KG1 (cell line): ENCODE measurements at places on chromosomes 1 and 21.

GRCh38 chr1:32742956-32743355 is 40.4 kb upstream of the SYNC start:
- DNase-seq: no peak

GRCh38 chr1:193019442-193020026 is 39.6 kb downstream of the UCHL5 start:
- DNase-seq: peak; percentile 12

- no peak for DNase-seq
These were observed 4.2 kb downstream of the PROK1 start for GRCh38 chr1:110455151-110455550.

GRCh38 chr1:6152181-6152580 is 27.9 kb downstream of the CHD5 start:
- no peak for DNase-seq

DNA sequence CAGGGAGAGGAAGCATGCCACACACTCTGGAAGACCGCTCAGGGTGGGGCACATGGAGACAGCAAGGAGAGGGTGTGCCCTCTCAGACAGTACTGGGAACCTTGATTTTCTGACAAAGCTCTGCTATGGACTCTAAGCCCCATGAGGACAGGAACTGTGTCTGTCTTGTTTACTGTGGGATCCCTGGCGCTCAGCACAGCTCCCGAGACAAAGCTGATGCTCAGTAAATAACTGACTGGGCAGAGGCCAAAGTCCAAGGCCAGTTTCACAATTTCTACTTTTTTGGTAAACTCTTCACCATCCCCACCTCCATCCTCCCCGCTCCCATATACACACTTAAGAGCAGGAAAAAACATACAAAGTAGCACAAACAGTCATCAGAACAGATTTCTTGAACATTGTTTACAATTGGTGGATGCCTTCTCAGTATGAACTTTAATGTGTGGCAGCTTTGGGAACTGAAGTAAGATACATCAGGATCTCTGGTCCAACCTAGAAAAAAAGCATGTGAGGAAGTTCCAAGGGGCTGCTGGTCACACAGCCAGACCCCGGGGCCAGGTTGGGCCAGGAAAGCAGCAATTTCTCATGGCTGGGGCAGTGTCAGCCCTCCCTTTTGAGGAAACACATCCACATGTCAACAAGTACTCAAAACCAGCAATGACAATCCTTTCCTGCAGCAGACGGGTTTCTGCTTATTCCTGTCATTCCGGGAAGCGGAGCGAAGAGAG is 5.6 kb upstream of the AHCYL1 start:
- no peak for DNase-seq

GRCh38 chr1:78298349-78298748 is 192.4 kb upstream of the PTGFR start:
- DNase-seq: no peak

DNA sequence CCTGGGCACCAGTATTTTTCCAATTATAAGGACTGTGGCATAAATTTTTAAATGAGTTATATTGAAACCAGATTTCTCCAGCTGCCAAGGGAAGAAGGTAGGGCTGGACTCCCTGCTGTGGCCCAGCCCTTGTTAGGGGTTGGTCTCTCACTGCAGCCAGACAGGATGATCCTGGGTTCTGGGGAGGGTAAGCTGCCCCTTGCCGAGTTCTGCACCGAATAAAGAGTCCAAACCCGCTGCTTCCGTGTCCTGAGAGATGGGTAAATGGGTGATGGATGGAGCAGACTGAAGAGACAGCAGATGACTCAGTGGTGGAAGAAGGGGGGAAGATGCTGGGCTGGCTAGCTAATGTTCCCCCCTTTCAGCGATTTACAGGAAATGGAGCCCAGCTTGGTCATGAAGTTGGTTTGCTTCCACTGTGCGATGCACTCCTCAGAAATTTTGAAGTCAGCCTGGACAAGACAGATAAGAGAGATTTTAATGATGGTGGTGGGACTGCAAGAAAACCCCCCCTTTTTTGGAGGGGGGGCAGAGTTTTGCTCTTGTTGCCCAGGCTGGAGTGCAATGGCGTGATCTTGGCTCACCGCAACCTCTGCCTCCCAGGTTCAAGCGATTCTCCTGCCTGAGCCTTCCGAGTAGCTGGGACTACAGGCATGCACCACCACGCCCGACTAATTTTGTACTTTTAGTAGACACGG is 41.4 kb downstream of the YARS1 start:
- no peak for DNase-seq

GRCh38 chr1:203328714-203329122 is 22.2 kb downstream of the FMOD start:
- DNase-seq: no peak

- peak; percentile 58 for DNase-seq
These were observed 773 bp upstream of the DDX59 start for GRCh38 chr1:200670242-200671118.

- DNase-seq: no peak
These were observed 20.5 kb downstream of the RRP15 start for GRCh38 chr1:218305472-218306064.
